Activated CD4-positive, alpha-beta T cell treated with anti-CD3 and anti-CD28 coated beads for 24 hours (primary cell): ENCODE measurements at places on chromosomes 1 and 21.

GRCh38 chr1:100266741-100267140 lies 725 bp downstream of the RTCA start:
- no peak for DNase-seq

DNA sequence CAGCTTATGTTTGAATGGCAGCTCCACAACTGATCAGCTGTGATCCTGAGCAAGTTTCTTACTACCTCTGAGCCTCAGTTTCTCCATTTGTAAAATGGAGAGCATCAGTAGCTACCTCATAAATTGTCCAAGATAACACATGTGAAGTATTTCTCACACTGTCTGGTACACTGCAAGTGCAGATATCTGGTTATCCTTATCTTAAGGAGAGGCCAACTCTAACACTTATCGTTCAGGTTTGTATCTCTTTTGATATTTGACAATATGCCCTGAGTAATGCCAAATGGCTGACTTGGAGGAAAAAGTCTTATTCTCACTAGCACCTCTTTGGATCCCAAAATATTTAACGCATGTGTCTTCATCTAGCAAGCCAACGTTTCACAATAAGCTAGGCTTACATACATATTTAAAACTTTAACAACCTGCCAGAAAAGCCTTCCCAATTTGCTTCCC lies 2.7 kb downstream of the CSRP1 start:
- DNase-seq, result no peak

DNA sequence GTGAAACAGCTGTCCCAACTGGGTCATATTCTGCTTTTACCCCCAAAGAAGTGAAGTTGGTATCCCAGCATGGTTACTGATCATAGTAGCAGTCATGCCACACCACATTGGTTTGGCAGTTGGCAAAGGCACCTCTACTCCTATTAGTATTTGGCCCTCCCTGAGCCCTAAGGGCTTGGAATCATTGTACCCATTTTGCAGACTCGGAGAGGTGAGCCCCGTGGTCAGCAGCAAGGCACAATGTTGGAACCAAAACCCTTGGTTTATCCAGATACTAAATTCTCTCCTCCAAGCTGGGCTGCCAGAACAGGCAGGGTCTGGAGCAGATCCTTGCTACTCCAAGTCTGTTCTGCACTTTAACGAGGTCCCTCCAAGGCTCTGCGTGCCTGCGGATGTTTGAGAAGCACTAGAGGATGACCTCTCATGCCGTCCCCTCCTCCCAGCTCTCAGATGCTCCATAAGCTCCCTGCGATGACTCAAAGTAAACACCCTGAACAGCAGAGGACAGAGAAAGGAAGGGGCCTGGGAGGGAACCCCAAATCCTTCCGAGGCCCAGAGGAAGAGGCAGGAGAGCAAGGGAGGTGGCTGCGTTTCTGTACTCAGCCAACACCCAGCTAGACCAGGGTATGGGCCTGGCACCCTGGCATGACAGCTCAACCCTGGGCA lies 89.3 kb downstream of the PAX7 start:
- no peak for DNase-seq

GRCh38 chr1:216183007-216183406 lies 240.2 kb downstream of the USH2A start:
- DNase-seq, result no peak

- no peak for DNase-seq
These were observed 296.4 kb upstream of the FMN2 start for GRCh38 chr1:239795304-239795703.

GRCh38 chr1:89995598-89996449 lies 914 bp downstream of the ZNF326 start:
- DNase-seq, result no peak

DNA sequence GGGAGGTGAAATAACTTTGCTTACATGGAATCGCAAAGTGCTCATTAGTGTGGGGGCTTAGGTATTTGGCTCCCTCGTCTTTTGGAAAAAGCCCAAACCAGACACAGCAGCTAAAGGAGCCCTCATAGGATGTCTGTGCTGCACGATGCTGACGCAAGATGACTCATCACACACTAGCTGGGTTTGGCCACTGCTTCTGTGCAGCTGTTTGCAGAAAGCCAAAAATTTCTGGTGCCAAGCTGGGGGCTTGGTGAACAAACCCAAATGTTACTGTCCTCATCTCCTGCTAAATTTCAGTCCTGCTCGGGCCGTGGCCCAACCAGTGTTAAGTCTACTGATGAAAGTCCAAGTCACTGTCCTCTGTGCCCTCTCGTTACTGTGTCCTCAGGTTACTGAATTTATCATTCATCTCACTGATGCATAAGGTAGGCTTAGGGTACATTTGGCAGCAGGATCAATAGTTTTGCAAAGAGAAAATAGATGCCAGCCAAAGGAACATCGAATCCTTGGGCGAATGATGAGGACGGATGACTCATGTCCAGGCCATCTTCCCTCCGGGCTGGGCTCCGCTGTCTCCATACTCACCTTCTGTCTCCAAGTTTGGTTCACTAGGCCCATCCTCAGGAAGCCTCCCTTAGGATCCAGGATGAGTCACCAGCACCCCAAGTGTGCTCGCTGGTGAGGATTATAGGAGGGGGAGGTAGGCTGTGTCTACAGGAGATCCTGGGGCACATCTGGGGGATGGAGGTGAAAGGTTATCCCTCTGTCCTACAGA lies 177.7 kb downstream of the ADSS2 start:
- peak; percentile 3 for DNase-seq

DNA sequence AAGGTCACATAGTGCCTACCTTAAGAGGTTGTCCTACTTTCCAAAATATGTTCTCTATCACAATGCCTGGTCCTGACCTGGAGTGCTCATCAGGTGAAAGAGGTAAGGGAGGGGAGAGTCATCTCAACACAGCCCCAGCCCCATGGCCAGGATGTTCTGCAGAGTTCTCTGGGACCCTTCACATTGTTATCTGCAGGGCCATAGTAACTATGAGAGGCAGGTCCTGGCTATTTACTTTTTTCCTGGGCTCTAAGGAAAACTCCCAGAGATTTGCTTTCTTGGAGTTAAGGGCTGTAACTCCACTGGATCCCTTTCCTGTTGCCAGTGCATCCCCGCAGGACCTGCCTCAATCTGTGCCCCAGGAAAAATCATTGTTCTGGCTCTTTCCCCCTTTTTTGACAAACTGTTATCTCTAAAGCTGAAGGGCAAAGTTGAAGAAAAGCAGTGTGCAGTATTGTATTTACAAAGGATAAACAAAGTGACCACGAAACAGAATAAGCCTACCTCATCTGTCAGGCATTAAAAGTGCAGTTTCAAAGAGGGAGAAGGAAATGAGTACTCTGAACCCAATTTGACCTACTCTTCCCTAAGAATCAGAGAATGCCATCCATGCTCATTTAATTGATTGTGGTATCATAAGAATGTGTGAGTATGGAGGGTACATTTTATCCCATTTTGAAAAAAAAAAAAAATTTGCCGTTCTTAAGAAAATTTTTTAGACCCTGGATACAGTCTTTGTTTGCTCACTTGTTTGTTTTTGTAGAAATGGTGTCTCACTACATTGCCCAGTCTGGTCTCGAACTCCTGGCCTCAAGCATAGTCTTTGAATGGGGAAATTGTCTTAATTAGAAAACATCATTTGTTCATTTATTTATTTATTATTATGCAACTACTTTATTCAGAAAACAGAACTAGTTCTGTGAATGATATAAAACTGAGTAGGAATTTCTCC lies 149.6 kb downstream of the RHOU start:
- DNase-seq, result no peak

GRCh38 chr1:16915627-16915973 lies 6.1 kb upstream of the CROCC start:
- DNase-seq, result no peak

DNA sequence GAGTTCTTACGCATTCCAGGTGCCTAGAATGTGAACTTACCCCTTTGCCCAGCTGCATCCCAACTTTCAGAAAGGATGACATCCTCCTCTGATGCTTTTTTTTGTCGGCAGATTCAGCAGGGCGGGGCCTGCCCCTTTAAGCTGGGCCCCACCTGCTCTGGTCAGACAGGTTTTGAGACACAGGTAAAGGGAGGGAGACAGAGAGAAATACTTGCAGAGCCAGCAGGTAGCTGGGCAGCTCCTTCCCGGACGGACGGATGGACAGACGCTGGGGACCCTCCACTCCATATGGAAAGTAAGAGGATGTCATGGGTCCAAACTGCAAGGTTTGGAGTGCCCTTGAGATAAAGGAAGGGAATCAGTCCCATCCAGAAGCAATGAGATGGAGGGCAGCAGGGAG lies at the start of gene TMEM79:
Gene TMEM79 (plus strand): TSS at position 214 of the 400 bp plus-strand sequence. CDS start 902 bp downstream, outside the sequence.
- no peak for DNase-seq

- no peak for DNase-seq
These were observed 9.4 kb downstream of the ZCCHC17 start for GRCh38 chr1:31306278-31306677.

GRCh38 chr1:44035726-44036408 lies 4.6 kb upstream of the SLC6A9 start:
- no peak for DNase-seq

DNA sequence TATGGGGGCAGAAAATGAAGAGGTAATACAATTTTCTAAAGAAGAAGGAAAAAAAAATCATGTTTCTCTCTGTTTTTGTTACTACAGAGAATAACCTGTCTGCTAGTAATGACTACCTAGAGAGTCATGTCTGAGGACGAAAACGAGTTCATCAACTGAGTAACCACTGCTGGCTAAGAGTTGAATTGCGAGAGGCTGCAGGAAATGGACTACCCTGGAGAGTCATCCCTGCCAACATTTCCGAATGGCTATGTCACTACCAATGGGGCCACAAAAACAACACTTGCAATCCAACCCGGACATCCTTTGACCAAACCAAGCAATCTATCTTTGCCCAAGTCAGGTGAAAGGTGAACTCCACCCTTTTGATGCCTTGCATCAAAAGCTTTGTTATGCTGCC lies 120.6 kb downstream of the FCRL5 start:
- no peak for DNase-seq

DNA sequence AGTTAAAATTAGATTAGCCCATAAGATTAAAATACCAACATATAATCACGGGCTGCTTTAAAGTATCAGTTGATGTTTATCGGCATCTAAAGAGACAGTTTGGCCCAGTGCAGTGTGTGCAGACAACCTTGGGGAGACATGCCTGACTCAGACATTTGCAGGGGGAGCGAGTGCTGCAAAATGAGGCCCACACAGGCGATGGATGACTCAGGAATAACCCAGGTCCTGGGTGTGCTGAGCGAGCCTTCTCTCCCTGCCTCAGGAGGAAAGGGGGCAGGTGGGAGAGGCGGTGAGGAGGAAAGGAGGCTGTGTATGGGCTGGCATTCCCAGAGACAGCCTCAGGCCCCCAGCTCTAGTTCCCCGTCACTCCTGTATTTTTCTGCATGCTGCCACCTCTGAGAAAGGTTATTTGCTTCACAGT lies 9.0 kb downstream of the SLC9A1 start:
- no peak for DNase-seq

DNA sequence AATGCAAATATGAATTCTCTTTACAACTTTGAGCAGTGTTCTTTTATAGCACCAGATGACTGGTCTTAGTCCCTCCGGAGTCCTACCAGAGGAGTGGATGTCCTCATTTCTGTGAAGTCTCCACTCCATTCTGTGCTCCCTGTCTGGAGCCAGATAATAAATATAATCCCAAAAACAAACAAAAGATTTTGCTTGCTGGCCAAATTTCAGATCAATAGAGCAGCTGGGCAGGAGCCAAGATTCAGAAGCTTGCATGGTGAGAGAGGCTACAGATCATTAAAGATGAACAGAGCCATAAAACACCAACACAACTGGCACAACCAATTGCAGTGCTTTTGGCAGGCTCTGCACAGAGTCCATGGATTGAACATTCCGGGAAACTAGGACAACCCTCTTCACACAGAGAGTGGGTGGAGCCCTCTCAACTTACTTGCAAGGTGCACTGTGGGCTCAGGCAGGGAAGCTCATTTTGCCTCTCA lies 231.5 kb upstream of the SNX7 start:
- DNase-seq, result no peak

- DNase-seq, result peak; percentile 47
These were observed at the start of gene SV2A for GRCh38 chr1:149917571-149918144. SV2A (minus strand) TSS chr1:149917844; CDS start chr1:149913840, 4,004 bp downstream.

DNA sequence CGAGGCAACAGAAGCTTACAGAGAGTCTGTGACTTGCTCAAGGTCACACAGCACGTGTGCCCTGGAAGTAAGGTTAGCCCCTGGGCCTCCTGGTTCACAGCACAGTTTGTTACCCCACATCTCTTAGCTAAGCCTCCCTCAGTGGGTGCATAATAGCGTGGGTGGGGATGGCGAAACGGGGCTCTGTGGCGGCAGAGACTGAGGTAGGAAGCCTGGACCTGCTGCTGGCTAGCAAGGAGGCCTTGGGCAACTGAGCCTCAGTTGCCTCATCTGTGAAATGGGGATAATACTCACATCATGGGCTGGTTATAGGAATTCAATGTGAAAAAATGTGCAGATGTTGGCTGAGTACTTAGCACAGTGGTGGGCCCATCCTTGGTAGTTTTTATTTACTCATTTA lies 596 bp downstream of the PADI4 start:
- DNase-seq, result no peak

- DNase-seq, result no peak
These were observed 255.4 kb upstream of the IRF2BP2 start for GRCh38 chr1:234865171-234866006.

GRCh38 chr1:205068001-205068400 lies 16.3 kb downstream of the TMEM81 start:
- no peak for DNase-seq

DNA sequence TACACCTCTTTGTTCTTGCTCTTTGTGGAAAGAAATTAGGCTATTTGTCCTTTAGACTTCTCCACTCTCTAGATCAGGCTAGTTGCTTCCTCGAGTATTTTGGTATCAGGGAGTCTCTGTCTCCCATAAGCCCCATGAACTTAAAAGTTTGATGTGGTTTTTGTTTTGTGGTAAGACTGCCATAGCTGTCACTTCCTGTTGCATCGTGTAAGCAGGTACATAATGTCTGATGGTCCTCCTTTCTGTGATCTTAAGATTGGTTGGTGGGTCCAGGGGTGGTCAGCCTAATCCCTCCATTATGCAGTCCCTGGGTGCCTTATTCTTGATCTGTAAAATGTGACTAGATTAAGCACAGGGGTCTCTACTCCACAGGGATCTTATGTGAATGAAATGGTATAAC lies 23.1 kb downstream of the CD53 start:
- DNase-seq, result no peak

GRCh38 chr1:35408925-35409324 lies 140.4 kb downstream of the ZMYM4 start:
- DNase-seq, result no peak

DNA sequence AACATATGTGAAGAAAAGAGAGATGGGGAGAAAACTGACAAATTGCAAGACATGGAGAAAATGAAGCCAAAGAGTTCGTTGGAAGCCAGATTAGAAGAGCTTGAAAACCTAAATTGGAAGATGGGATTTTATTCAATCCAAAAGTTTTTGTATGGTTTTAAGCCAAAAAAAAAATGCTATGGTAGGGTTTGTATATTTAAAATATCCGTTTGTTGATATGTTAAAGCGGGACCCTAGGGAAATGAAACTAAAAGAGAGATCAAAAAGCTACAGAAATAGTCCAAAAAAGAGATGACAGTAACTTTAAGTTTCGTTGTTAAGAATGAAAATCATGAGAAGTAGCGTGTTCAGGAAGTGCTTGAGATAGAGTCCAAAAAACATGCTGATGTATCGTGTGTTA lies 617.7 kb upstream of the ADGRL2 start:
- DNase-seq, result no peak

- DNase-seq, result no peak
These were observed 41.3 kb downstream of the ZBTB18 start for GRCh38 chr1:244092293-244092963.
